Activated CD4-positive, alpha-beta T cell treated with anti-CD3 and anti-CD28 coated beads, Interleukin-2, amount 50 U/mL, for 48 hours (primary cell): ENCODE measurements at places on chromosomes 1 and 21.

DNA sequence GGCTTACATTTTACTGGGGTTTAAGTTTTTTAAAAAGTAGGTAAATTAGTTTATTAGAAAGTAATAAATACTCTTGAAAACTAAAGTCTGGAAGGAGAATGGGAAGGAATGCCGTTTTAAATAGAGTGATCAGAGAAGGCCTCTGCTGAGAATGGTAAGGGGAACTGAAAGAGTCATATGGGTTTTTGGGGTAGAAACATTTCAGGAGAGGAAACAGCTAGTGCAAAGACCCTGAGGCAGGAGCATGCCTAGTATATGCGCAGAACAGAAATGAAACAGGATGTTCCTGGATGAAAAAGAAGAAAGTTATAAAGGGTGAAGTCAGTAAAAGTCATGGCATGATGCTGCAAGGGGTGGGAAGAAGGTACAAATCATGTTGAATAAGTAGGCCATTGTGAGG lies 38.9 kb downstream of the ZC3H11B start:
- no peak for DNase-seq

GRCh38 chr1:62181532-62181931 lies 13.1 kb upstream of the L1TD1 start:
- DNase-seq: no peak

DNA sequence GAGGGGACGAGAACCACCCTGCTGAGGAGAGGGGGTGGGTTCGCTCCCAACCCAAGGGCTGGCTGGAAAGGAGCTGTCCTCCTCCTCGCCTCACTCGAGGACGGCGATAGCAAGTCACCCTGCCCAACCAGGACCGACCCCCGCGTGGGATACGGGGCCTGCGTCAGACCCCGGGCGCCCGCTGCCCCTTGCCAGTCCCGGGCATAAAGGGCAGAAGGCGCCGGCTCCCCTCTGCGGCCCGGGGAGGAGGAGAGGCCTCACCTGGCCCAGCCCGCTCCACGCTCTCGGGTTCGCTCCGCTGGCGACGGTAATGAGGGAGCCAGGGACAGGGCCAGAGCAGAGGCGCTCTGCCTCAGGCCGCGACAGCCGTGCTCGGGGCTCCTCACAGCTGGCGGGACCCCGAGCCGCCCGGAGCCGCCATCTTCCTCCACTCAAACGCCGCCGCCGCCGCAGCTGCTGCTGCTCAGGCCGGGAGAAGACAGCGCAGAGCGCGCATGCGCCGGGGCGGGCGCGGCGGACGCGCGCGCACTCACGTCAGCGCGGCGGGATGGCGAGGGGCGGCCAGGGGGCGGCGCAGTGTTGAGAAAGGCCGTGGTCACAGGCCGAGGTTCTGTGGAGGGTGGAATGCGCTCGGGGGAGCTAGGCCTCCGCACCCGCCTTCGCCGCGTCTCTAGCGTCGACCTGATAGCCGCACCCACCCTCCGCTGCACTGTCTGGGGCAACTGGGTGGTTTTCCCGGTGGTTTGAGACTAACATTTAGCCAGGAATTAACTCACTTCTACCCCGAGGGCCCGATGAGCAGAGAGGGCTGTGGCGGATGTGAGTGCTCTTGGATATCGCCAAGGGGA lies at the start of gene FBXO42:
TSS of gene FBXO42 (minus strand) at position 487 of the 848 bp plus-strand sequence. CDS start 37,062 bp downstream, outside the sequence.
- DNase-seq: peak; percentile 90

DNA sequence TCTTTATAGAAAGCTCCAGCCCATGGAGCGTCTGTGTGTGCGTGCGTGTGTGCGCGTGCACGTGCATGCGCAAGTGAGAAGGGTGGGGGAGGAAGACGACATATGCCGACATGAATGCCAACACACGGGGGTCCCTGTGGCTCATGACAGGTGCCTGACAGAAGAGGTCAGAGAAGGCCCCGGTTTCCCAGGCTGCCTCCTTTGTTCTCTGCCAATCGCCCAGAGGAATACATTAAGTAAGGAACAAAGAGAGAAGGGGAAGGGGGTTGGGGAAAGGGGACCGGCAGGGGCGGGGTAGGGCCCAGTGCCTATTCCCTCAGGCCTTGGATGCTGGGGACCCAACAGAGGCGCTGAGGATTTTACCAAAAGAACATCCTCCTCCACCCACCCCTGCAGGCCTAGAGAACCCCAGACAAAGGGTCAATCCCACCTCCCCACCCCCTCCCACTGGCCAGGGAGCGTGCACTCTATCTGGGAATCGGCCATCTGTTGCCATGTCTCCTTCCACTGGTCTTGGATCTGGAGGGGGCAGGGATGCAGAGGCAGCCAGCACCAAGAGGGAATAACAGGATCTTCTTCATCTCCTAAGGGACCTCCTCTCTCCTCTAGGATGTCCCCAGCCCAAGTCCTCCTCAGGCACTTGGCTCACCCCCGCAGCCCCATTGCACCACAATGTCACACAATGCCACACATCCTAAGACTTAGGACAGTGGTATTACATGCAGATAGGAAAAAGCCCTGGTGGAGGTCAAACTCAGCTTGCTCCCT lies 39.4 kb downstream of the PIK3C2B start:
- DNase-seq: no peak

DNA sequence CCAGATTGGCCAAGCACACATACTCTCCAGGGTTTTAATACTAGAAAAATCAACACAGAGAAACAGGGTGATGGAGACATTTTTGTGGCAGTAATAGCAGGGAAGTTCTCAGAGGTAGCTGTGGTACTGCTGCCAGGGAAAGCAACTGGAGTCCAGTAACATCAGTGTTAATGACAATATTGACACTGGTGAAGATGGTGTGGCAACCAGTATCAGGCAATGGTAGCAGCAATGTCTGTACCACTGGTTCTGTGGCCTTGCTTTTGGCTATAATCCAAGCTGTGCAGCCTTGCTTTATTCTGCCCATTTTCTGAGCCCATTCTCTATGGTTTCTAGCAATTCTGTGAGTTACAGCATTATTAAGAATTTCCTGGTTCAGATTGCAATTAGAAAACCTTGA lies 1.6 kb upstream of the SNX7 start:
- DNase-seq: no peak

- no peak for DNase-seq
Observed at GRCh38 chr1:232682248-232682647, 52.3 kb upstream of the SIPA1L2 start.

DNA sequence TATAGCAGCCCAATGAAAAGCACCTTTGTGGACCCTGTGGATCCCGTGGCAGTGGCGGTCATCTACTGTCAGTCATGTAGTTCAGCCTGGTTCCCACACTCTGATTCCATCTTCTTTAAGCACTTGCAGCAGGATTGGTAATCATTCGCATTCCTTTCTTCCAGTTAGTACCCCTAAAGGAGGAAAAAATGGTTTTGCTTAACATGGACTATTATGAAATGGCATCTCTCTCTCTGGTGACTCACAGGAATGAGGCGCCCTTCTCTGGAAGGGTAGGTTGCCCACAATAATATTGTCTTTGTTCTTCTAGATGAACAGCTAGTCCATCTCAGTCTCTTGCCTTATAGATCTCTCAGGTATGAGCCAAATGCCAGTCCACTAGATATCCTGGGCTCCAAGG lies 127.9 kb upstream of the MROH9 start:
- DNase-seq: no peak
